ENCODE measurements at places on chromosomes 4 and X.

DNA sequence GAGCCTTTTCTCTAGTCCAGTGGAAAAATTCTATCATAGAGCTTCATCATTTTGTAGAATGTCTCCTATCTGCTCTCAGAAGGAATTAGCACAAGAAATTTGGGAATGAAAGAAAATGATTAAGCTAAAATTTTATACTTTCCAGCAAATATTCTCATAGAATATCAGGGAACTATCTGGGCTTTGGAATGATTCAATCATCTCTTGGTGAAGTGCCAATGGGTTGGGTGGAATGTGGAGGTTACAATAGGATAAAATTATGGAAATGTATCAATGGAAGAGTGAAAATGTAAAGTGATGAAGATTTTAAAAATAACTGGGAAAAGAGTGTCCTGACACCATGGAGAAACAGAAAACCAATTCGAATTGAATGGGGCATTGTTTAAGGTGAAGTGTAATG lies 119.0 kb upstream of the MID1 start:
- no peak for DNase-seq

GRCh38 chrX:45479835-45480422 lies 279.3 kb upstream of the DIPK2B start:
- DNase-seq = no peak

- DNase-seq = no peak
Measured at GRCh38 chr4:8252301-8253173, 17.0 kb upstream of the HTRA3 start.

DNA sequence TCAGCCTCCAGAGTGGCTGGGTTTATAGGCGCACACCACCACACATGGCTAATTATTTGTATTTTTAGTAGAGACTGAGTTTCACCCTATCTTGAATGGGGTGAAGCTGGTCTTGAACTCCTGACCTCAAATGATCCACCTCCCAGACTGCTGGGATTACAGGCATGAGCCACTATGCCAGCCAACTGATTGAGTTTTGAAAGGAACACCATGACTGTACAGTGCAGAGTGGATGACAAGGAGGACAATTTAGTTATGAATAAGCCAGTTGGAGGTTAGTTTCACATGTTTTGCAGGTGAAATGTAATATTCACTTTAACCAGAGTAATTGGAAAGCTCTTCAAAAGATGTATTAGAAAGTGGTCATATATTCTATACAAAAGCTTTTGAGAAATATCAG lies 60.8 kb downstream of the PCDH18 start:
- no peak for DNase-seq

- no peak for DNase-seq
Measured at GRCh38 chr4:185211641-185212040, 2.2 kb downstream of the SNX25 start.

- no peak for DNase-seq
Measured at GRCh38 chrX:14232688-14233087, 203.0 kb upstream of the GEMIN8 start.

DNA sequence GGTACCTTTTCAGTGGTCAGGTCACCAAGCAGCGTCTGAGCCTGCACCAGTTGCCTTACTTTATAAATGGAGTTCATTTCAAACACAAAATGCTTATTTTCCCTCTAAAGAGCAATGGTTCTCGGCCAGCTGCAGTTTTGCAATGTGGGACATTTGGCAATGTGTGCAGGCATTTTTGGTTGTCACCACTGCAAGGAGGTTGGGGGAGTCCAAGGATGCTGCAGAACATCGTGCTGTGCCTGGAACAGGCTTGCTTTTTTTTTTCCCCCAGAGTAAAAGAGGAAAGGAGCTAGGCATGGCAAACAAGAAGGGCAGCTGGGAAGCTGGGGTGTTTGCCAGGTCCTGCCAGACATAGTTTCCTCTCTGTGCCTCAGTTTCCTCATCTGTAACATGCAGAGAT lies 115.6 kb downstream of the GPR143 start:
- no peak for DNase-seq

DNA sequence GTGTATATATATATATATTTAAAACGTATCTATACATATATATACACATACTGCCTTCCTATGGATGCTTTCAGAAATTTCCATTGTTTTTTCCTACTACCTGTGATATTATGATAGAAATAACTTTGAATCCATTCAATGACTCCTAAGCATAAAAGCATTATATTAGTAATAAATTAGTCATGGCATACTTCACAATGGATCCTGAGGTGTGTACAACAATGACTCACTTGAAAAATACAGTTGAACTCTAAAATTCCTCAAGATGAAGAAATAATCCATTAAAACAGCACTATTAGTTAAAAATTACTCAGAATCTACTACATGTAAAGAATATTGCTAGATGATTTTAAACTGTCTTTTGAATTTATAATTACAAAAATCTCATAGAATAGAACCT lies 201.1 kb downstream of the STPG2 start:
- DNase-seq = no peak

DNA sequence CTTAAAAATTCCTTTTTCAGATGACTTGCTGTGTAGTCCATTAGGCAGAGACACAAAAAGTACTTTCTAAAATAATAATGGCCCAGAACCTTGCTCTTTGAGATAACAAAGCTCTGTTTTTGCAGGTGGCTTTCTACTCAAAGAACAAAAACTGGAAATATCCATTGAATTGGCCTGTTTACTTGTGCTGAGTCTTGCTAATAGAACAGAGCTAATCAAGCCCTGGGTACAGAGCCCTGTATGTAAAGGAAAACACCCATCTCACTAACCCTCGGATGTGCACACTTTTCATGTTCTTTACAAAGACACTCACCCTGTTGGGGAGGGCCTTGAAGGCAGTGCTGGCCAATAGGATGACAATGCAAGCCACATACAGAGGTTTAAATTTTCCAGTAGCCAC lies 27.0 kb upstream of the LNX1 start:
- no peak for DNase-seq

GRCh38 chr4:110104661-110105060 lies 93.8 kb downstream of the ELOVL6 start:
- no peak for DNase-seq

GRCh38 chr4:55312489-55313101 lies 33.4 kb upstream of the SRD5A3 start:
- DNase-seq = no peak

DNA sequence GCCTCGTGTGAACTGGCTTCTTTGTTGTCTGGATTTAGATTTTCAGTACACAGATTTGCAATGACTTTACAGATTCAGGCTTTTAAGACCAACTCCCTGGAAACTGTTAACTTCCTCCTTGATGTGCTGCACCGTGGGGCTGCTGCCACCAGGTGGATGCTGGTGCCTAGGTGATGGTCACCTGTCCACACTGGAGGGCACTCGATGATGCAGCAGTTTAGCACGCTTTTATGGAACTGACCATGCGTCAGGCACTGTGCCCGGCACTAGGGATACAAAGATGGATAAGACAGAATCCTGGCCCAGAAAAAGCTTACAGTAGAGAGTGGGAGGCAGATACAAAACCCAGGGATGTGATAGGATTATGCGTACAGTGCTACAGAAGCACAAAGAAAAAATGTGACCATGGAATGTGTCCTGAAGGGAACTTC lies 180.7 kb downstream of the CEP135 start:
- DNase-seq = no peak
